Hypothalamus (tissue), 51 donors: ENCODE measurements at places on chromosomes 12 and 14.

GRCh38 chr14:80942191-80942600 lies 658 bp upstream of the CEP128 start:
- DNase-seq = no peak

DNA sequence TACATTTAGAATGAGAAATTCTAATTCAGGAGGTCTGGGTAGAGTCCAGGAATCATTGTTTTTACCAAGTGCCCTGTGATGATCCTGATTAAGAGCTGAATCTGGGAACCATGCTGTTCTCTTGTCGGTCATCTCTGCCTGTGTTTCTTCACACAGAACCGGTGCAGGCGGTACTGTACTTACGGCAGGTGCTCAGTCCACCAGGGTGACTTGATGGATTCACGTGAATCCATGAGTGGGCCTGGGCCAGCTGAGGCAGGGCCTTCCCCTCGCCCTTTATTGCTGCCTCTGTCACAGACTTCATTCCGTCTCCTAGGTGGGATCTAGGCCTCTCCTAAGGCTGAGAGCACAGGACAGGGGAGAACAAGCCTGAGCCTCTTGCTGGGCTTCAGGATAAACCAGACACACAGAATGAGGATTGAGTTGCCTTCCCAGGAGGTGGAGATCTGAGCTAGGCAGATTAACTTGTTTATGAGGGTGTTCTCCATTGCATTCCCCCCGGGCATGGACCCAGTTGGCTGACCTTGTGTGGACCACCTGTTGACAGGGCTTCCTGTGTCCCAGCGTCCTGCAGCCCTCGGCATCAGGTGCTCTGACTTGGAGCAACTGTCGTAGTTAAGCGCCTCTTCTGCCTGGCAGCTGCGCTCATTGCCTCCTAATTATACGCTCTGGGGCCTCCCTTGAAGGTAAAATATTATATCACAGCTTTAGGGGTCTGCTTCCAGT lies 42.1 kb downstream of the B4GALNT3 start:
- no peak for DNase-seq

DNA sequence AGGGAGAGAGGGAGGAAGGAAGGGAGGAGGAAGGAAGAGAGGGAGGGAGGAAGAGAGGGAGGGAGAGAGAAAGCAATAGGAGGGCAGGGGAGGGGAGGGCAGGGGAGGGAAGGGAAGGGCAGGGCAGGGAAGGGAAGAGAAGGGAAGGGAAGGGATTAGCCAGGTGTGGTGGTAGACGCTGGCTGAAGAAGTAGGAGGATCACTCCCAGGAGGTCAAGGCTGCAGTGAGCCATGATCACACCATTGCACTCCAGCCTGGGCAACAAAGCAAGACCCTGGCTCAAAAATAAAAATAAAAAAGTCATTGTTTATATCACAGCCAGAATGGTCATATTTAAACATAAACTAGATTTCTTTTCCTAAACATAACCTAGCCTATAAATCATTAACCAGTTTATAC lies 20.4 kb upstream of the EEA1 start:
- DNase-seq = no peak

- no peak for DNase-seq
These were observed 474 bp downstream of the KCNK10 start for GRCh38 chr14:88322504-88323085.

DNA sequence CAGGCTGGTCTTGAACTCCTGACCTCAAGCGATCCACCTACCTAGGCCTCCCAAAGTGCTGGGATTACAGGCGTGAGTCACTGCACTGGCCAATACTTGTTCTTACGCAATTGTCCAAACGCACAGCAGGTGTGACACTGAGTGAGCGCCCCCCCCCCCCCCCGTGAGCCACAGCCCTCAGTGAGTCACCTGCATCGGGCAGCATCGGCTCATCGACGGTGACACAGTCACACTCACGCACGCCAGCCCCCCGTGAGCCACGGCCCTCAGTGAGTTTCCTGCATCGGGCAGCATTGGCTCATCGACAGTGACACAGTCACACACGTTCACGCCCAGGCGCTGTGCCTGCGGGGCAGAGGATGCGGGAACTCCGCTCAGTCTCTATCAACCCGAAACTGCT lies 42.5 kb downstream of the GALNT9 start:
- no peak for DNase-seq
